Uterus (tissue), 4 donors: ENCODE measurements at places on chromosomes 2 and 18.
A peak's percentile ranks its signal among the peaks of the same experiment; 100 is the strongest.

DNA sequence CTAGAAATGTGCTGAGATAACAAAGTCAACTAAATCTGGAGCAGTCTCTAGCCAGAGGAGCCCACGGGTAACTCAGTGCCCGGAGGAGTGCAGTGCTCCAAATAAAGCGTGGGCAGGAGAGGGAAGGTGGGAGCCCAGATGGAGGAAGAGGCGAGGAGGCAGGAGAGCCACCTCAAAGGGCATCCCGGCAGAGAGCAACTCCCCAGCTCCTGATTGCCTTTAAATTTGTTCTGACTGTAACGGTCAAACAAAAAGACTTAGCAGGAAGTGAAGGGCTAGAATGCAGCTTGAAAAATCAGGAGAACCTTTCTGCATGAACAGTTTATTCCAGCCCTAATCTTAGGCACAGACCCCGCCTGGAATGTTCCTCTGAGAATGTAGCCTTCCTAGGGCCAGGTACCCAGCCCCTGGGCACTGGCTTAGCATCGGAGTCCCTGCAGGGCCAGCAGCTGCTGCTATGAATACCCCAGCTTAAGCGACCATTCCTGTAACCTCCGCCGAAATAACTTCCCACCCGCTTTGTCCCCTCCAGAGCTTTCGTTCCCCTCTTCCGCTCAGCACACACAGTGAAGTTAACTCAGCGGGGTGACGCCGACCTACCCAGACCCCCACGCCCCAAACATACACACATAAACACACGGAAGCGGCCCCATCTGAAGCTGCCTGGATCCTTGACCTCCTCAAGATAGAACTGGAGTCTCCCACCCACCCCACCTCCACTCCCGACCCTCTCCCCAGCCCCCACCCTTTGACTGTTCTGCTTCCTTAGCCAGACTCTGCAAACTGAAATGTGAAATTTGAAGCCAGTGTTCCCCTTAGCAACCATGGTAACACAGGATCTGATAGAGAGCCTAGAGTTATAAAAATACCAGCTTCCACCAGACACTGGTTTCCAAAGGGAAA lies 123.2 kb downstream of the SMAD7 start:
- peak; percentile 37 for DNase-seq

DNA sequence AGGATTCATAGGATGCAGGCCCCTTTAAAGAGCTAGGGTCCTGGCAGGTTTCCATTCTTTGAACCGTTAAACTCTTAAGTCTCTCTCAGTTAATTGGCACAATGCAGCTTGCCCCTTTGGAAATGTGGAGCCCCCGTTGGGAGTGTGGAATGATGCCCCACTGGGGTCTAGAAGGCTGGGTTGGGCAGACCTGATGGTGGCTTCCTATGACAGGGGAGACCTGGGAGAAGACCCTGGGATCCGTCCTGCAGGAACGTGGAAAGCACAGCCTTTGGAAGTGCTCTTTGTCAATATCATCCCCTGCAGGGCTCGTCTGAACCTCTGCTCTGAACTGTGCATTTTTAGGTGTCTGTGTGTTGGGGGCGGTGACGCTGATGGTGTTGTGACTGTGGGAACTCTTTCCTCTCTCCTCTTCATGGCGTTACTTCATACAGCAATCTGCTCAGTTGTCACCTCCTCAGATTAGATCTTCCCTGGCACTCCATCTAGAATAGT lies 190.6 kb downstream of the MYCN start:
- DNase-seq: no peak

- no peak for DNase-seq
These were observed 6.7 kb upstream of the SCN1A start for GRCh38 chr2:166134252-166135151.

DNA sequence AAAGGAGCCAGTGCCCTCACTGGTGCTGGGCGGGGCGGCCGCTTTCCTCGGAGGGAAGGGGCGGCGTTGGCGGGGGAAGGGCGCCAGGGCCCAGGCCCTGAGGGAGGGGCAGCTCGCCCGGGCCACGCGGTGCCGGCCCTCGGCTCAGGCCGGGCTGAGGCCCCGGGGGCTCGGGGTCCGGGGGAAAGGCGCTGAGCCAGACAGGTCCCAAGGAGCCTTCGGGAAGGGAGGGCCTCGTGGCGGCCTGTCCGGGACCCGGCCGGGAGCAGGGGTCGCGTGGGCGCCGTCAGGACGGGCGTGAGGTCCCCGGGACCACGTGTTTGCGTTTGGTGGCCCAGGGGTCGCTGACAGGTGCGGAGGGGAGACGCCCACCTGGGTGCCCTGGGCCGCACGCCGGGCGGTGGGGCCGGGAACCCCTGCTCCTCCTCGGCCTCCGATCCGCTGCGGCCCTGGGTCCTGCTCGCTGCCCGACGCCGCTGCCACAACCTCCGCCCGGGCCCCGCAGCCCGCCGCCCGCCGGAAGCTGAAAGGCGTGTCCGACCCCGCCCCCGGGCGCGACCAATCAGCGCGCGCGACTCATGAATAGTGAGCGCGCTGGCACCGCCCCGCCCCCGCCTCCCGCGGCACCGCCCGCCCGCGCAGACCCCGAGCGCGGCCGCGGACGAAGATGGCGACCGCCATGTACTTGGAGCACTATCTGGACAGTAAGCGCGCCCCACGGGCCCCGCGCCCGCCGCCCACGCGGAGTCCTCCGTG lies at the start of gene ING5:
Gene ING5 (plus strand): TSS at position 641 of the 756 bp plus-strand sequence. CDS start 27 bp downstream, at position 668.
- peak; percentile 96 for DNase-seq

GRCh38 chr18:59871711-59872362 lies 28.0 kb upstream of the PMAIP1 start:
- no peak for DNase-seq

DNA sequence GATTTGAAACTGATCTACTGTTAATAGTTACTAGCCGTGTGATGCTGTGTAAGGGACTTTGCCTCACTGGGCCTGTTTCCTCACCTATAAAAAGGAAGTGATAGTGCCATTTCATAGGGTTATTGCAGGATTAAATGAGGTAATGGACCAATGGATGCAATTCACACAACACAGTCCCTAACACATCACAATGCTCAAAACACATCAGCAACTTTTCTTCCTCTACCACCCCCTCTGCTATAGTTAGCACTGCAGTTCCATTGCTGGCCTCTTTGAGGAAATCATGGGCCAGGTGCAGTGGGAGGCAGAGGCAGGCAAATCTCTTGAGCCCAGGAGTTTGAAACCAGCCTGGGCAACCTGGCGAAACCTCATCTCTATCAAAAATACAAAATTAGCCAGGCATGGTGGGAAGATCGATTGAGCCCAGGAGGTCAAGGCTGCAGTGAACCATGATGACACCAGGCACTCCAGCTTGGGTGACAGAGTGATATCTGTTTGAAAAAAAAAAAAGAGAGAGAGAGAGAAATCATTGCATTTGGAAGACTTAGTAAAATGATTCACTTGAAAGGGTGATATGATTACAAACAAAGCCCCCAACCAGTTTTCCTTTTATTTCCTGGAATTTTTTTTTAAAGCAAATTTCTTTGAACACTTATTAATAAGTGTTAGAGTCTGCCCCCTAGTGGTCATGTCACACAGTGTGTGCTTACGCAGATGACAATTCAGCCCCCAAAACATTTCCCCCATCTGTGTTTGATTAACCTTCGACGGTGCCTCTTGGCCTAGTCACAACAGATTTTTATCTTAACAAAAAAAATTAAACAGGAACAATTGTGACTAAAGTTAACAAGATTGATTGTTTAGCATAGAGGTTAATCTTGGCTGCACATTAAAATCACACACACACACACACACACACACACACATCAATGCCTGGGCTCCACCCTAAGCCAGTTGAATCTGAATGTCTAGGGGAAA lies 88.6 kb upstream of the BCL11A start:
- DNase-seq: no peak

DNA sequence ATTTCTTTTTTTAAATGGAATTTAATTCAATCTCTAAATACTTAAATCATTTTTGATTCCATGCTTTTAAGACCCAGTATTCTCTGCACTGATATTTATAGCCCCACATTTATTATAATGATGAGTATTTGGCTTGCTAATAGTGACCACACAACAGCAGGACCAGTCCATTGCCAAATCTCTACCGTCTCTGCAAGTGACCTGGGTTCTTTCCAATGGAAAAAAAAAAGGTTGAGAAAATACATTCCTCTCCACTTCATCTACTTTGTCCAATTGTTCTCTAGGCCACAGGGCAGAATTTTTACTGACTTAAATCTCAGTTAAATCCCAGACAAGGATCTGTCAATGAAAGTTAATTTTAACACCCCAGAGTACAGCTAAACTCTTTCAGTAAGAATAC lies 20.5 kb downstream of the GRB14 start:
- DNase-seq: no peak

- DNase-seq: no peak
These were observed 9.9 kb downstream of the SGPP2 start for GRCh38 chr2:222434204-222434603.

DNA sequence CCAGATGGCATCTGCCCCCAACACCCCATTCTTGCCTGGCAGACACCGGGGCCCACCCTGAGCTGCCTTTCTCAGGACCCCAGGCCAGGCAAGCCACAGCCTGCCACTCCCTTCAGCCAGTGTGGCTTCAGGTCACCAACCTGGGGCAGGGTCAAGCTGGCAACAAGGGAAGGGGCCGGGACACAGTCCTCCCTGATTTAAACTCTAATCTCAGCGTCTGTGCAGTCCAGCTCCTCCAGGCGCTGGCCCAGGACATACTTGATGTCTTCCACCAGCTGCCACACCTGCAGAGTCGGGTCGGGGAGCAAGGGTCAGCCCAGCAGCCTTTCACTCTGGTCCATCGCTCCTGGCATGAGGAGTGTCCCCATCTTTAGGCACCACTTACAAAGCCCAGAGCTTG lies 29.0 kb upstream of the ALPP start:
- no peak for DNase-seq

DNA sequence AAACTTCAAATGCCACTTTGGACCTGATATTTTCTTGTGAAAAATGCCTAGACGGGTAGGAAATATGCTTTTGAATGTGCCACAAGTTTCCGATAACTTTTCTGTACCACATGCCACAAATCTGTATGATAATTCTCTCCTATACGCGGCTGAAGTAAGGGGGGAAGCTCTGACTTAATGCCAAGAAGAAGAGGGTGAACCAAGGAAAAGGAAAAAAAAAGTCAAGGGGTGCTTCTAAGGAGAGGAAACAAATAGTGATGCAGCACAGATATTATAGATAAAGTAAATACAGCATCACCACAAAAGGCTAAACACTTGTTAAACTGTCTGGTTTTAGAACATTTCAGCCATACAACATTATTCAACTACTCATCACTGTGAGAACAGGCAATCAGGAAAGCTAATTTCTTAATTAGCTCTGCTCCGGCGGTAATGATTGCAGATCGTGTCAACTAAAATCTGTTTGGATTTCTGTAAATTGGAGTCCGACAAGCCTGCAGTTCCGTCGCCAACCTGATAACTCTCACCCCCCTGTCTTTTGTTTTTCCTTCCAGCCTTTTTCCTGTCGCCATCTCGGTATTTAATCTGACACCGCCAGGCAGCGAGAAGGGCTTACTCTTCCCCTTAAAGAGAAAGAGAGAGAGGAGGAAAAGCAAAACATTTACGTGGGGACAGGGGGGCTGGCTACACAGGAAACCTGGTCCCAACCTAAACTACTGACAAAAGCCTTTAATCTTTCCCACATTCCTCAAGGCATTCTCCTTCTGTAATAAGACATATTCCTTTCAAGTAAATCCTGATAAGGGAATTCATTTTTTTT lies 67.5 kb downstream of the ZEB2 start:
- no peak for DNase-seq

DNA sequence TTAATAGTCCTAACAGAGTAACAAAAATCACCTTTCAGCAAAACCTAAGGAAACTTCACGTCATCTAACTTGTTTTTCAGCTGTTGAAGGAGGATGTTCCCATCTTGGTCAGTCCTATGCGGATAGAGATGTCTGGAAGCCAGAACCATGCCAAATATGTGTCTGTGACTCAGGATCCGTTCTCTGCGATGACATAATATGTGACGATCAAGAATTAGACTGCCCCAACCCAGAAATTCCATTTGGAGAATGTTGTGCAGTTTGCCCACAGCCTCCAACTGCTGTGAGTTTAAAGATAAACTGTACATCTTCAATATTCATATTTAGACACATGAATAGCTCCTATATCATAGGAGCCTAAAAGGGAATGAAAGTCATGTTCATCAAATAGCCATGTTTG lies 10.5 kb downstream of the COL3A1 start:
- no peak for DNase-seq

GRCh38 chr2:137154946-137155345 lies 389.6 kb downstream of the THSD7B start:
- no peak for DNase-seq

GRCh38 chr2:11071211-11071610 lies 84.1 kb upstream of the SLC66A3 start:
- no peak for DNase-seq
